Tibial artery (tissue), 4 donors: ENCODE measurements at places on chromosomes 3 and 15.

GRCh38 chr15:52527911-52528563, 643 bp downstream of the MYO5A start:
- peak; percentile 68 for DNase-seq

DNA sequence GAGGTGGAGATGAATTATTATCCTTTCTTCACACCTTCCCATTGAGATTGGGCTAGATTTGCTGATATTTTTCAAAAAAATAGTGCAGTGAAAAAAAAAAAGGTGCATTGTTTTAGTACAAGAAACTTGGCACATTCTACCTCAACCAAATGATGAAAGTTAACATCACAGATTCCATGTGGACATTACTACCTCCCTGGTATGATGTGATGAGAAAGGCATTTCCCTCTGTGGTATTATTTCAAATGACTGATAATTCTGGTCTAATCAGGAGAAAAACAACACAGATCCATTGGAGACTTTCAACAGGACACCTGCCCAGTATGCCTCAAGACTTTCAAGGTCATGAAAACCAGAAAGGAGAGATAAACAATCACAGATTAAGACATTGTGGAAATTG, 313.4 kb downstream of the BCHE start:
- DNase-seq: no peak

GRCh38 chr3:182970811-182971418, 9.4 kb downstream of the DCUN1D1 start:
- DNase-seq: no peak

DNA sequence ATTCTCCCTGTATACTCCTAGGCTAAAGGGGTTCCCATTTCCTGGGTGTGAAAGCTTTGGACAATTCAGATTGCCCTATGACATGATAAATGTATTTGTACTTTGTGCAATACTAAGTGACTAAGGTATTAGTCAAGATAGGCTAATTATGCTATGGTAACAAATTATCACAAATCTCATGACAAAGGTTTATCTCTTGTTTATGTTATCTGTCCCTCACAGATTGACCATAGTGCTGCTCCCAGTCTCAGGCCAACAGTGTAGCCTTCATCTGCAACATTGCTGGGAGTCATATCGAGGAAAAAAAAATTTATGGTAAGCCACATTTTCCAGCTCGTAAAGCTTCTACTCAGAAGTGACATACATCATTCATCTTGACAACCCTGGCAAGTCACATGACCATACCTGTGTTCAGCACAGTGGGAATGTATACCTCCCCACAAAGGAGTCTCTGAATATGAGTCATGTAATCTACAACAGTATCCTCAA, 346.2 kb downstream of the IGSF11 start:
- no peak for DNase-seq

DNA sequence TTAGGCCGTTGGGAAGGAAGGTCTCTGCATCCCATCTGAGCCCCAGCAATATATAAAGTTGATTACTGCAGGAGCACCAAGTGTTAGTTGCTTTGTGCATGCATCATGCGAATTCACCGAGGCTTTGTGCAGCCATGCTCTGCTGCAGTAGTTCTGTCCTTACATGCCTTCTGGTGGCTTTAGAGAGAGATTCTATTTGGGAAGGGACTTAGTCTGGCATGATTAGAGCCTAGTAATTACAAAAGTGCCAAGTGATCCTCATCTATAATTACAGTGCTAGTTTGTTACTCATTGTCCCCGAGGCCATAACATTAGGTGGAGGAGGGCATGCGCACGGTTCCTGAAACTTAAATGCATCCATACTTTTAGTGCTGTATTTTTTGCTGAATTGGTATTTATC, 353.6 kb downstream of the CNTN4 start:
- no peak for DNase-seq

- no peak for DNase-seq
These were observed 56.6 kb upstream of the PRTG start for GRCh38 chr15:55799291-55800212.

- DNase-seq: peak; percentile 70
These were observed 601 bp upstream of the HYAL2 start for GRCh38 chr3:50323092-50323600.
